ENCODE measurements at places on chromosomes 5 and 9.
A peak's percentile ranks its signal among the peaks of the same experiment; 100 is the strongest.

DNA sequence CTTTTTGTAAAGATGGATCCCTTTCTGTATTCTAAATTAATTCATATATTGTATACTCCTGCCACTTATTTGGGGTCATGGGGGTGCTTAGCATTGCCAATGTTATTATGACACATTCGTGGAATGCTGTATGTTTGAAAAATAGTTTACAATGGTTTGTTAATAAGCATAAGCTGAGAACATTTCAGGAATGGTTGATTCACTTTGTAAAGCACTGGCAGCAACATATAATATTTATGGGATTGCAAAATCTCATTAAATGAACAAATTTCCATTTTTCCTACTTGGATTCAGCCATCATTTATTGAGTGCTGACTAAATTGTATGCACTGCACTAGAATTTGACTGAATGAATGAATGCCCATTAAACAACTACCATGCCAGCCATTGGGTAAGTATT is 215.2 kb upstream of the KLF4 start:
- peak; percentile 51 for DNase-seq

- DNase-seq: no peak
These were observed 6.9 kb downstream of the PBX3 start for GRCh38 chr9:125754096-125754495.

- DNase-seq: no peak
These were observed 273.1 kb downstream of the ARHGEF28 start for GRCh38 chr5:73899055-73899454.

DNA sequence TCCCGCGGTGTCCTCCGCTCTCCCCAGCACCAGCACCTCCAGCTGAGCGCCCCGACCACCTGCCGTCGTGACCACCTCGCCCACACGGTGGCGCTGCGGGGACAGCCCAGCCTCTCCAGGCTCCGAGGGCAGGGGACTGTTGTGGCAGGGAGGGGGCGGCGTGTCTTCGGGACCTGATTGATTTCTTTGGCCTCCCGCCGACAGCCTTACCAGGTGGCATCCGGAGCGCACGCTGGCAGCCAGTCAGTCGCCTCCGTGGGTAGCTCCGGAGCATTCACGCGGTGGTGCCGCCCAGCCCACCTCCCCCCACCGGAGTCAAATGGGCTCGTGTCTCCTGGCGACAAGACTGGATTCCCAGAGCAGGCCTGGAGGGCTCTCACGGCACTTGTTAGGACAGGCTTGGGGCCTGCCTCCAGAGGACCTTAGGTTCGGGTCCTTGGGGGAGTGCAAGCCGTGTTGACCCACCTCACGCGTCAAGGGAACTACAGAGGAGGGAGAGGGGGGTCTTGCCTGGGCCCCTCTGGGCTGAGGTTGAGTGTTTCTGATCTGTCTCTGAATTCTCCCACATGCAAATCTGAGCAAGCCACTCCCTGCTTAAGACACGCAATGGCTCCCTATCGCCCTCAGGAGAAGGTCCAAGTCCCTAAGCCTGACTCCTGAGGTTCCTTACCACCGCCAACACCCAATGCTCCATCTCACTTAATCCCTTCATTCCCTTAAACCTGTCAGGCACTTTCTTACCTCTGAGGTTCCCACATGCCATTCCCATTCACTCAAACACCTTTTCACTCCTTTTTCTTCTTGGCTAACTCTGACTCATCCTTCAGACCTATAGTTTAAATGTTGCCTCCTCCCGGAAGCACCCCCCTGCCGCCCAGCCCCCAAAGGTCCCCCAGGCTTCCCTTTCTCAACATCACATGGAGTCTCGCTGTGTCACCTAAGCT is 51.2 kb upstream of the GGTA1 start:
- peak; percentile 50 for DNase-seq

DNA sequence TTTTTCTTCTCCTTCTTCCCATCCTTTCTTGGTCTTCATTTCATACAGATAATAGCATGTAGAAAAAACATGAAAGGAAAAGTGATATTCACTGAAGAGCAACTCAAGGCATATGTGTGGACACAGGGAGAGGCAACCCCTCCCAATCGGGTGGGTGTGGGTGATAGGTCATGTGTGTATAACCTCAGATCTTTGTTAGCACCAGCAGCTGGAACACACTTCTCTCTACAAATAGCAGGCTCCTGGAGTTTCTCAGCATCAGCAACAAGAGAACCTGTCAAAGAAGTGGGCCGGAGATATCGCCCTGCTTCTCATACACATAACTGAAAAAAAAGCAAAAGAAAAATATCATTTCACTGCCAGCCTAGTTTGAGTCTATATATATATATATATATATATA is 426.4 kb downstream of the DTWD2 start:
- DNase-seq: no peak

DNA sequence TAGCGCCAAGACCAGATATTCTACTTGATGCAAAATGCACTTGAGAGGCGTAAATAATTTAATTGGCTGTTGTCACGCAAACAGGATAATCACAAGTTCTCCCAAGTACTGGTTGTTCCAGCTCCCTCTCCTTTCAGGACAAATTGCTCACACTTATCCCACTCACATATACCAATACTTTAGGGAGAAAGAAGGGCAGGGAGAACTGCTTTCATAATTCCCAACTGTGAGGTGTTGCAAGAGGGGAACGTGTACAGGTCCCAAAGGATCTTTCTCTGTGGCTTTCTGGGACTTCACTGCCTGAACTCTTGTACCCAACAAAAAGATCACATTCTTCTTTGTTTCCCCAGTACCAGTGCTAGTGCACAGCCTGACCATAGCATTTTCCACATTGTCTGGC is 21.5 kb upstream of the TGFBI start:
- no peak for DNase-seq

DNA sequence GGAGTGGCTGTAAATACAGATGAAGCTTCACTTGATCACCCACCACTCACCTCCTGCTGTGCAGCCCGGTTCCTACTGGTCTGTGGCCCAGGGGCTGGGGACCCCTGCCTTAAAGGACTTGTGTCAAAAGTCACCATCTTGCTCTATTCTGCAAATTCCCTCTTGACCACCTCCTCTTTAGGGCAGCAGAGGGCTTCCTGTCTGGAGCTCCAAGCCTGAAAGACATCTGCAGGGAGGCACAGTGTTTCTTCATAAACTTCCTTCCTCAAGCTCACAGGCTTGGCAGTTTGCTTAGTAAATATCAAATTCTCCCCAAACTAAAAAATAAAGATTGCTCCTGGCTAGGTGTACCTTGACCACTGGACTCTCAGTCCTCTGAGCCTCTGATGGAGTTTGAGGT is 104.4 kb downstream of the FRMD3 start:
- DNase-seq: no peak

GRCh38 chr5:65204966-65205365 is 276.8 kb downstream of the ADAMTS6 start:
- DNase-seq: no peak

DNA sequence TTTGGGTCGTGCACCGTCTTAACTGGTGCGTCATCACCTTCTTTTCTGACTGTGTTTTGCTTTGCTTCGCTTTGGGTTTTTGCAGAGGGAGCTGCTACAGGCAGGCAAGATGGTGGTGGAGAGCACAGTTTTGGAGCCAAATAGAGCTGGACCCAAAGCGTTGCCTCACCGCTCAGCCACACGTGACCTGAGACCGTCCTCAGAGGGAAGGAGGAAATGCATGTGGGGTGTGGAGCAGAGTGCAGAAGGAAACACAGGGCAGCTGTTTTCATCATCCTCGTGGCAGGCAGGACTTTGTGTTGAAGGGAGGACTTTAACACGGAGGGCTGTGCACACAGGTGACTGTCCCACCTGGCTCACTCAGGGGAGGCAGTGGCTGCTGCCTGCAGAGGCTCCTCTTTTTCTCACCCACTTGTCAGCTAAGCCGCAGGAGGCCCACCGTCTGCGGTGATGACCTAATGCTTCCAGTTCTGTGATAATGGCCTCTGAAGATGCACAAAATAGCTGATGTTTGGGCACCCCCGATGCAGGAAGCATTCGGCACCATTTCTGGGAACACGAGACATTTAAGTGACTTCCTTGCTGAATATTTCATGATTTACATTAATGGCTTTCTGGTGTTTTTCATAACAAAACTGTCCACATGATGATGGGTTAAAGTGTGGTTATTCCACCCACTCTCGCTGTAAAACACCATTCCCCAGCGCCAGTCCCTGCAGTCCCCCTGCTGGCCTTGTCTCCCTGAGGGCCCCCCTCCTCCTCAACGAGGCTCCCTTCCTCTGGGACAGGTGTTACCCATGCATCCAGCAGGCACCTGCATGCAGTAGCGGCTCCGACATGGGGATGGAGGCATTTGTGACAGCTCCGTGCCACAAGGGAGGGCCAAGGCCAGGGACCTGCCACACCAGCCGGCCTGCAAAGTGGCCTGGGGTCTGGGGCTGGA is 12.4 kb upstream of the UBAC1 start:
- DNase-seq: no peak

DNA sequence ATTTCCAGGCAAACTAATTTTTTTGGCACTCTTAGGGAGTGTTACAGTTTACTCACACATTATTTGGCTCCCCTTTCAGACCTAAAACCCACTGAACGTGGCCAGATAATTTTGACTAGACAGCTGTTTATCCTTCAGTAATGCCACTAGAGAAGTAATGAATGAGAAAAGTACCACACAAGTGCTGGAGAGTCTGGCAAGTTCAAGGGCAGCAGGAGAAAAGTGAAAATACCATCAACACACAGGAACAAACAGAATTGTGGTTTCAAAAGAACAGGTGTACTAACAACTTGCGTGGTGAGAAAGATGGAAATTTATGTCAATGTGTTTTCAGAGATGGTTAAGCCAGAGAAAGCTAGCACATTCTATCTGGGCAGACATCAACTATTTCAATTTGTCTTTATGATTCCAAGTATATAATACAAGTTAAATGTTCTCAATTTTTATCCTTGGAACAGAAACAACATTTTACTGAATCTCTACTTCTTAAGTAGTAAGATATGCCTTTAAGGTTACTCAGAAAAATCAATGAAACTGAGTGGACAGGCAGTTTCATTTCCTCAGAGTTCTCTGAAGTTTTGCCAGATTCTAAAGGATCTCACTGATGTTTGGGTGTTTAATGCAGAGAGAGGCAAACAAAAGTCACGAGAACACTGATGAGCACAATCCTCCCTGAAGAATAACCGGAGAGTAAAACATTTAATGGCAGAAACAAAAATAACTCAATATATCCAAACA is 91.0 kb downstream of the ARSB start:
- no peak for DNase-seq

DNA sequence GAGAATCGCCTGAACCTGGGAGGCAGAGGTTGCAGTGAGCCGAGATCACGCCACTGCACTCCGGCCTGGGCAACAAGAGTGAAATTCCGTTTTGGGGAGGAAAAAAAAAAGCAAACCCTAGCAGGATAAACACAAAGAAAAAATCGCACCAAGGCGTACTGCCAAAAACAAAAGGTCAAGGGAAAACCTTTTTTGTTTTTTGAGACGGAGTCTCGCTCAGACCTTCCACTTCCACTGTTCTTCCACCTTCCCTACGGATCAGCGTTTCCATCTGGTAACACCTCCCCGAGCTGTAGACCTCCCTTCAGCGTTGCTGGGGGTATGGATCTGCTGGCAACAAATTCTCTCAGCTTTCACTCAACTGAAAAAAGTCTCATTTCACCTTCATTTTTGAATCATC is 20.1 kb upstream of the FCN2 start:
- DNase-seq: no peak

DNA sequence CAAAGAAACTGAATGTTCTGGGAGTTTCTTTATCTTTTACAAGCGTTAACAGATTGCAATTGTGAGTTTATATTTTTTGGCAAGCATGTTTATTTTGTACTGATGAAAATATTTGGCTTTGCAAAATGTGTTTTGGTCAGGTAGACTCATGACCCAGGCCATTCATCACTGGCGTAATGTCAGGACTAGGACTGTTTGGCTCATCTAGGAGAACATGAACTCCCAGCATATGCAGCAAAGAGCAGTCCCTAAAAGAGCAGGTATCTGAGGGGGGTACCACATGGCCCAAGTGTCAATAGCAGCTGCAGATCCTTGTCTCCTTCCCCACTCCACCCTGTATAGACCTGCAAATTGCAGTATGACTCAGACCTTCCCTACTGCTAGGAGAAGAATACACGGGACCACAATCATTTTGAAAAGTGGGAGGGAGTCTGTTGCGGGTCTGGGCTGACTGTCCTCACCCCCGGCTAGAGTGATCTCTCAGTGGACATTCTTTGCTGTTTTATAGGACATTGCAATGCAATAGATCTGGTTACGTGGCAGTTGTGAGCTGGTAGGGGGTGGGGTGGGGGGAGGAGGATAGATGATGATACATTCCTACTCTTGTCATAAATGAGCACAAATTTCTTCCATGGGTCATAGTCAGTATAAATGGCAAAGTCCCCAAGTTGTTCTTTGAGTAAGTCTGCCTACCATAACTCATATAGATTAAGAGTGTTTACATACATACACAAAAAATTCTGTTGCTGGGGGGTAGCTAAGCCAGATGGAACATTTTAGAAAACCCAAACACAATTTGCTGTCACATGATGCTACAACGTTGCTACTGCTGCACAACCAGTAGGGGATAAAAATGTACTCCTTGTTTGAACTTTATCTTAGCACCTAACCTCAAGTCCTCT is 20.8 kb upstream of the SNCAIP start:
- no peak for DNase-seq

DNA sequence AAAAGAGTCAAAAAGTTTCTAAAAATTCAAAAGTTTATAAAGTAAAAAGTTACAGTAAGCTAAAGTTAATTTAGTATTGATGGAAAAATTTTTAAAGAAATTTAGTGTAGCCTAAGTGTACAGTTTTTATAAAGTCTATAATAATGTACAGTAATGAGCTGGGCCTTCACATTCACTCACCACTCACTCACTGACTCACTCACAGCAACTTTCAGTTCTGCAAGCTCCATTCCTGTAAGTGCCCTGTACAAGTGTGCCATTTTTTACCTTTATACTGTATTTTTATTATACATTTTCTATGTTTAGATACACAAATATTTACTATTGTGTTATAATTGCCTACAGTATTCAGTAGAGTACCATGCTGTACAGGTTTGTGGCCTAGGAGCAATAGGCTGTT is 239.5 kb upstream of the MAP3K1 start:
- DNase-seq: no peak

DNA sequence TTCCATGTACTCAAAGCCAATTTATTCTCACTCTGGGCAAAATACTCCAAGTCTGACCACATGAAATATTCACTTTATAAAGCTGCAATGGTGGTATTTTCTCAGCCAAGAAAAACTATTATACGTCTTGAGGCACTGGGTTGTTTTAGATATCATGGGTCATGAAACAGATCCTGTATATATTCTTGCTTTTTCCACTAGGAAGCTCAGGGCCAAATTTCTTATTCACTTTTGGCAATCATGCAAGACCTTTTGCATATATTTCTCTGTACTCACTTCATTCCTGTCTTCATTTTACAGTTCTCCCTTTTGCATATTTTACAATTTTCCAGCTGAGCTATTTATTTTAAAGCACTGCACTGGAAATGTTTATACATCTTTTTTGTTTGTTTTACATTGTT is 49.8 kb downstream of the GABBR2 start:
- DNase-seq: peak; percentile 90

GRCh38 chr5:126848253-126848652 is 71.3 kb downstream of the LMNB1 start:
- DNase-seq: no peak

DNA sequence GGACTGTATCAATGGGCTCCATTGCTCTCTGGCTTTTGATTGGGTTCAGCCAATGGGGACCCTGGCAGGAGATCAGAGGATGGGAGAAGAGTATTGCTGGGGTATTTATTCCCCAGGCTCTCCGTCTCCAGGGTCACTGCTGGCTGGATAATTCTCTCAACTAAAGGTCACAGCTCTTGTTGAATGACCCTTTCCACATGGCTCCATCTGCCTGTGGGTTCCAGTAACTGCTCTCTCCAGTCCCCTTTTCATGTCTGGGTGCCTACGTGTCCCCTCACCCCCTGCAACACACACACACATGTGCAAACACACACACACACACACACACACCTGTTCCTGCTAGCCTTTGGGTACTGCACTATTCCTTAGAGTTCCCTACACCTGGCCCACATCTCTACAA is 53.9 kb upstream of the RIC1 start:
- DNase-seq: no peak

All from AG10803 (cell line).